ENCODE measurements at places on chromosomes 11 and 22.

DNA sequence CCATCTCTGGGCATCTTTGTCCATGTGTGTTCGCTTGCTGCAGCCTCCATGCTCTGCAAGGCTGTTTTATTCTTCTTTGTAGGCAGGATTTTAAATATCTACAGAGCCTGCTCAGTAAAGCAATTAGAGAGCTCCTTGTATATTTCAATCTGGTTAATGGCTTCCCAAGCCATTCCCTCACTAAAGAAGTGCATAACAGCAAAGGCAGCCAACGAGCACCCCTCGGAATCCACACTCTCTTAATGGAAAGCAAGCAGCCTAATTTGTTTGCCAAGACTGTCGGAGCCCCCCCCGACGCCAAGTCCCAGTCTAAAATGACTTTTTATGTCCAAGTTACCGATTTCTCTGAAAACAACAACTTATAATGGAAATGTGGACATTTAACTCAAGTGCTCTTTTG is 123.6 kb downstream of the ARL14EP start:
- no peak for DNase-seq

DNA sequence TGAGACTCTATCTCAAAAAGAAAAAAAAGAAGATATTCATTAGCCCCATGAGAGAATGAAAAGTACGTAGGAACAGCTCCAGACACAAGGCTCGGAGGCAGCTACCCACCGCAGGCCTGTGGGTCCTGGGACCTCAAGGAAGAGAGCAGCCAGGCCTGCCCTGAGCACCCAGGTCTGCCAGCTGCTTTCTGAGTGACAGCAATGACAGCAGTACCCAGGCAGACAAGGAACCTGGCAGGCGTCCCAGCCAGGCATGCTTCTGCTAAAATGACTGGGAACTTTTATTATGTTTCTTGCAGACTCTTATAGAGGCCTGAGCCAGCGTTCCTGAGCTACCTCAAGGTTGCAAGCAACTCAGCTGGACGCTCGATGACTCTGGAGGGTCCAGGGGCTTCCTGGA is 31.6 kb downstream of the CPT1A start:
- DNase-seq, result no peak

DNA sequence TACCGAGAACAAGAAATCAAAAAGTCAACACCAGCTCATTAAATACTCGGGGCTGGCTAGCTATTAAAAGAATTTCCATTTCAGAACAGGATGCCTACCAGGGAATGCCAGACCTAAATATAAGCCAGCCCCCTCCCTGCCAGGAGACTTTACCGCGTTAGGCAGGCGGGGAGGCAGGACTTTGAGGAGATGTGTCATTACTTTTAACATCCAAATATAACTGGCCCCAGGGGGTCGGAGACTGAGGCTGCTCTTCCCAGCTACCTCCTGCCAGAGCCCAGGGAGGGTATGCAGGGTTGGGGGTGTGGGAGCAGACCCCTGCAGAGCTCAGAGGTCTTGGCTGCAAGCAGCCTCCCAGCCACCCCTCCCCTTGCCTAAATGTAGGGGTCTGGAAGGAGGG is 183.5 kb downstream of the DSCAML1 start:
- DNase-seq, result no peak

GRCh38 chr11:23284631-23285030 is 424.4 kb upstream of the CCDC179 start:
- DNase-seq, result no peak

GRCh38 chr22:37237371-37238268 is 6.4 kb downstream of the RAC2 start:
- DNase-seq, result no peak

GRCh38 chr11:85602526-85603213 is 24.5 kb downstream of the DLG2 start:
- no peak for DNase-seq

GRCh38 chr22:37165066-37165465 is 15.3 kb upstream of the IL2RB start:
- no peak for DNase-seq

DNA sequence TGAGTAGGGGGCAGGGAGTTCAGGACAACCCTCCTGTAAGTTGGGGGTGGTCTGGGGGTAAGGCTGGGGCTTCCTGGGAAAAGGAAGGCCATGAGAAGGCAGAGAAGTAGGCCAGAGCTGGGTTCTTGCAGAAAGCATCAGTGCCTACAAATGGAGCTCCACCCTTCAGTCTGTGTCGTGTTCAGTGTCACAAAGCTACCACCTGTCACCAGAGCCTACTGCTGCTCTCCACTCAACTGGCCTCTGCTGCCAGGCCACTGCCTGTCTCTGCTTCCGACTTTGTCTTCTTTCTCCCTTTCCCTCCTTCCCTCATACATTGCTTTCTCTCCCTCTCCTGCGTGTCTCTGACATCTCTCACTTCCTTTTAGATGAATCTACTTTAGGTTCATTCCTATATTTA is 3.4 kb upstream of the WBP2NL start:
- no peak for DNase-seq

GRCh38 chr11:133403900-133404299 is 128.4 kb downstream of the OPCML start:
- no peak for DNase-seq

DNA sequence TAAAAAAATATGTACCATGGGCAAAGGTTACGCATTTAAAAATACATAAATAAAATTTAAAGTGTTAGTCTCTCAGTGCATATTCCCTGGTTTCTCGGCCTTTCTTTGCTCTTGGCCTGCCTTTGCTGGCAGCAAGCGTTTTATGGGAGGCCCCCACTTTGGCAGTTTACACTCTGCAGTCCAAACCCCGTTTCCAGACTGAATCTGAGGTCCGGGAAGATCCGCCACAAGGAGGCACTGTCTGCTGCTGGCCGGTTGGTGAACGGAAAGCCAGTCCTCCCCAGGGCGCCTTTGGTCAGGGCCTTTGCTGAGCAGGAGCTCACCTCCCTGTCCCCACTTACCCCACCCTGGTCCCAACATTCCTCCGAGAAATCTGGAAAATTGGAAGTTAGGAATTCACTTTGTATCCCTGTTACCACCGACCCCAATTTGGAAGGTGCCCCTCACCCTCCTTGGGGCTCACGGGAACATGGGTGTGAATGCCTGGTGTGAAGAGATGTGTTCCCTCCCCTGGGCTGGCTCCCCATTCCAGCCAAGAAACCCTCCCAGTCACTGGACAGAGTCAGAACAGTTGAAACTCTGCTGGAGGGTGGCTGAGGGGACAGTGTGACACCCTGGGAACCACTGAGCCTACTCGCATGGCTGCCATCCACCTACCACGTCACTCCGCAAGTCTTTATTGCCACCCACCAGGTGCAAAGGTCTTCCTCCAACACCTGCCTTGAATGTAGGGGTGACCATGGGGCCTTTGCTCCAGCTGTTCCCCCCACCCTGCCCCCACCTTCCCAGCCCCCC is 9.4 kb upstream of the SF1 start:
- DNase-seq, result no peak

DNA sequence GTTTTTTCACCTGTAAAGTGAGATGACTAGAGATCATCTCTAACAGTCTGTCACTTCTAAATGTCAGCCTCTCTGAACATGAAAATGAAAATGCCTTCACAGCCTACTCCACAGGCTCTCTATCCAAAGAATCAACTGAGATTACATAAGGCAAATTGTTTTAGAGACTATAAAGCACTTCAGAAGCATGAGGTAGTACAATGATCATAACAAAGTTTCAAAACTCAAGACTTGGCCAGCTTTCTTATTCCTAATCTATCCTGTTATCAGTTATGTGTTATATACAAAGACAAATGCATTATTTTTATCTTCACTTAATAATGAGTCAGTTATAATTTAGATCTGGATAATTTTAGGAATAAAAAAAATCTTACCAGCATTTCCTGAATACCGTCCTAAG is 20.3 kb upstream of the CEP126 start:
- DNase-seq, result no peak

- DNase-seq, result peak; percentile 3
Measured at GRCh38 chr11:85595285-85595884, 31.8 kb downstream of the DLG2 start.

GRCh38 chr11:93730108-93731107 is 10.9 kb downstream of the TAF1D start:
- no peak for DNase-seq

- DNase-seq, result no peak
Measured at GRCh38 chr22:29517215-29517908, 36.2 kb downstream of the THOC5 start.

- DNase-seq, result no peak
Measured at GRCh38 chr11:99865951-99866350, 821.1 kb upstream of the ARHGAP42 start.

- no peak for DNase-seq
Measured at GRCh38 chr22:31221084-31221483, 9.0 kb downstream of the LIMK2 start.

GRCh38 chr11:63667995-63668795 is 3.0 kb downstream of the ATL3 start:
- no peak for DNase-seq

- no peak for DNase-seq
Measured at GRCh38 chr11:10407055-10407454, 48.0 kb upstream of the AMPD3 start.

DNA sequence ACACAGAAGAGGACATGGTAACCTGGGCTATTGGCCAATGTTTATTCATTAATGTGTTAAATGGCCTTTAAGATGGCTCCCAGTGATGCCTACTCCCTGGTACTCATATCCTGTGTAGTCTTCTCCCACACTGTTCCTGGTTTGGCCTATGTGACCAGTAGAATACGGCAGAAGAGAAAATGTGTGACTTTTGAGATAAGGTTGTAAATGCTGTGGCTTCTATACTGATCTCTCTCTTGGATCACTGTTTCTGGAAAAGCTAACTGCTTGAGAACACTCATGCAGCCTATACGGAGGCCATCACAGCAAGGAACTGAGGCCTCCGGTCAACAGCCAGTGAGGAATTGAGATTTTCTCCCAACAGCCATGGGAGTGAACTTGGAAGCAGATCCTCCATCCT is 24.1 kb downstream of the MAML2 start:
- no peak for DNase-seq

GRCh38 chr11:80694385-80694784 is 1253.6 kb upstream of the TENM4 start:
- DNase-seq, result no peak

- DNase-seq, result no peak
Measured at GRCh38 chr22:49206281-49206680, 621.4 kb downstream of the BRD1 start.

- DNase-seq, result no peak
Measured at GRCh38 chr11:44957776-44958564, 7.3 kb upstream of the TP53I11 start.

DNA sequence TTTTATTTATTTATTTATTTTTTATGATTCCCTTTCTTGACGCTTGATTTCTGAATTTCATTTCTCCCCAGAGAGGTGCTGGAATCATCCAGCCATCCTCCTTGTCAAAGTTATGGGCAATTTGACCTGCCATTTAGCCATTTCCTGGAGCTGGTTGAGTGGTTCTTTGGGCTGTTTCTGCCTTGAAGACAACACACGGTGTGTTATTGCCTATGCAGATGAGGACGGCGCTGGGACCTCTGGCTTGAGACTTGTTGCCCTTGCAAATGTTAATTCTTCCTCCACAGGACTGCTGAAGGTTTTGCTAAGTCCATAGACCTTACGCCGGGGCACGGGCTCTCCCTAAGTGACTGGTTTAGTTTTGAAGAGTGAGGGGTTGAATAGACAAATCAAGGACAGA is 147.9 kb upstream of the PLET1 start:
- DNase-seq, result no peak

DNA sequence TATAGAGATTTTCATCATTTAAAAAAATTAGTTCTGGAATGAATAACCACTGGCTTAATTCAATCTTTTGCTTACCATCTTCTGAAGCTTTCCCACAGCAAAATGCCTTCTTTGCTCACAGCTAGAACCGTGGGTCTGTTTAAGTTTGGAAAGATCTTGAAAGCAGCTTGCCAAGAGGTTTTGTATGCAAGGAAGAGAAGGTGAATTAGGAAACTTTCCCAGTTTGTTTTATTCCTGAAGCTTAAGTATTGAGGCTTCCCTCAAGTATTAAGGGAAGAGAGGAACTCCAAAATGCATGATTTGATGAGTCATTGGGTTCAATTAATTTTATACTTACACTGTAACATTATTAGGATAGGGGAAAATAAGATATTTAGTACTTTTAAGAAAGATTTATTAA is 1.9 kb upstream of the ARHGEF12 start:
- DNase-seq, result no peak

DNA sequence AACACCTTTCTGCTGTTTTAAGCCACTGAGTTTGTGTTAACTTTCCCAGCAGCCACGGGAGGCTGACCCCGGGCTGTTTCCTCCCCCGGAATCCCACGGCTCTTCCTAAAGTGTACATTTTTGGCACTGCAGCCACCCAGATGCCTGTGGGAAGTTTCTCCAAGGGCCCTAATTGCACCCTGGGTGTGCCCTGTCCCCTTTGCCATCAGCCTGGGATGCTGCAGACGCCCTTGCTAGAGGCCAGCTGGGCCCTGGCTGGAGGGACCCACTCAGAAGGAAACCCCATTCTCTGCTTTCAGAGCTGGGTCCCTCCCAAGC is 883.3 kb downstream of the BRD1 start:
- DNase-seq, result no peak

DNA sequence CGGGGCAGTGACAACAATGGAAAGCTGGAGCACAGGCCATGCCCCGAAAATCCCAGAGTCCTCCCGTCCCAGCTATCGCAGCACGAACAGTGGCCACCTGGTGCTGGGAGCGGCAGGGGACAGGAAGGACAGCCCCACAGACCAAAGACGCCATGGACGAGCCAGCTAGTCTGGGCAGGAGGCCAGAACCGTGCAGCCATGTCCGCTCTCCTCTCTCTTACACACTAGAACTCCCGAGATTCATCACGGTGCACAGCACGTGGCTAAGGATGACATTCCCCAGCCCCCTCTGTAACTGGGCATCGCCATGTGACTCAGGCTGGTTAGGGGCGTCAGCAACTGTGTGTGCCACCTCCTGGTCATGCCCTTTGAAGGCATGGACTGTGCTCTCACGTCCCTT is 4.6 kb downstream of the CDPF1 start:
- no peak for DNase-seq

DNA sequence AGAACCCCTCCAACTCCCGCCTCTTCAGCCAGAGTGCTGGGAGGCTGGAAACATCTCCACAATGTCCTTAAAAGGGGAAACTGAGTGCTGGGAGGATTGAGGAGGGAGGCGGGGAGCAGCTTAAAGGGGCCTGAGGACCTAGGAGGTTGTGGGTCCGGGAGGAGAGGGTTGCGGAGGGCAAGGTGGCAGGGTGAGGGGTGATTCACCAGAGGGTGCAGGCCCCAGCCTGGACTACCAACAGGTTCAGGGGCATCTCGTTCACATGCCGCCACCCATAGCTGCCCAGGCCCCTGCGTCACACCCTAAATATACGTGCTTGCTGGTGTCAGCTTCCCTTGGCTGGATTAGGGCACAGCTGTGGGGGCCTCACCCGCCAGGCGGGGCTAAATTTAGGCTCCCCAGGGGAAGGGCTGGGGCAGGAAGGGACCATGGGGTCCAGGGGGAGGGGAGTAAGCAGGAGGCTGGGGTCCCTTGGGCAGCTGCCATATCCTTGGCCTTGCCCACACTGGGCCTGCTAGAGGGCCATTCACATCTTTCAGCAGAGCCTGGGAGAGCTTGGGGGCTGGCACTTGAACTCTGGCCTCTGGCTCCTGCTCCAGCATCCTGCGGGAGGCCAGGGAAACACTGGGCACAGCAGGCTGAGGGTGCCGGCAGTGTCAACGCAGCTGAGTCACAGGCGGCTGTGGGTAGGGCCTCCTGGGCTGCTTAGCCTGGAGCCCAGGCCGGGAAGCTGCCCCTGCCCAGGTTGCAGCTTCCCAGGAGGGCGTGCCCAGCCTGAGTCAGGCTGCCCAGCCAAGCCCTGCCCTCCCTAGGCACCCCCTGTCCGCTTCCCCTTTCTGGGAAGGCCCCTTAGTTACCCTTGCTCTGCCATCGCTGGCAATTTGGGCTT is 1.3 kb downstream of the EHBP1L1 start:
- no peak for DNase-seq

- DNase-seq, result no peak
Measured at GRCh38 chr11:2382129-2382517, 5.0 kb downstream of the CD81 start.
